ENCODE measurements at places on chromosomes 5 and 9.

DNA sequence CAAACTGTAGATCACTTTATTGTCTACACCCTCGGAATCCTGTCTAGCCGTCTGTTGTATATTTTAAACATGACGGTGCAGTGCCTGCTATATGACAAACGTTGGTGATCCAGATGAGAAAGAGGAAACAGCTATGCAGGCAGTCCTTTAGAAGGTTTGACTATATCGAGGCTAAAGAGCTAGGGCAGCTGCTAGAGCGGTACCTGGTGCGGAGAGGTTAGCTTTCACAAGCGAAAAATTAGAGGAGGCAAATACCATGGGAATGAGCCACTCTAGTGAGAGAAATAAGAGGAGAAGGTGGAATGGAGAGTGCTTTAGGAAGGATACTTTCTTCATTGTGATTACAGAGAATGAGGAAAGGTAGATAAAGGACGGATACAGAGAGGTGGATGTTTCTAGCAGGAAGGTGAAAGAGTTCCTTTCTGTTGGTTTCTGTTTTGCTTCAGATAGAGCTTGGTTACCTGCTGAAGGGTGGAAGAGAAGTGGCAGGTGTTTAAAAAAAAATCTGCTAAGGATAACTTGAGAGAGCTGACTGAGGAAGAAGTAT, 959 bp upstream of the FBXL17 start:
- DNase-seq, result peak; percentile 37

- DNase-seq, result no peak
These were observed 80.7 kb downstream of the LMX1B start for GRCh38 chr9:126694206-126695081.

GRCh38 chr9:130917168-130917960, 20.8 kb upstream of the QRFP start:
- DNase-seq, result no peak

GRCh38 chr5:172670005-172670402, 28.9 kb downstream of the NEURL1B start:
- no peak for DNase-seq

DNA sequence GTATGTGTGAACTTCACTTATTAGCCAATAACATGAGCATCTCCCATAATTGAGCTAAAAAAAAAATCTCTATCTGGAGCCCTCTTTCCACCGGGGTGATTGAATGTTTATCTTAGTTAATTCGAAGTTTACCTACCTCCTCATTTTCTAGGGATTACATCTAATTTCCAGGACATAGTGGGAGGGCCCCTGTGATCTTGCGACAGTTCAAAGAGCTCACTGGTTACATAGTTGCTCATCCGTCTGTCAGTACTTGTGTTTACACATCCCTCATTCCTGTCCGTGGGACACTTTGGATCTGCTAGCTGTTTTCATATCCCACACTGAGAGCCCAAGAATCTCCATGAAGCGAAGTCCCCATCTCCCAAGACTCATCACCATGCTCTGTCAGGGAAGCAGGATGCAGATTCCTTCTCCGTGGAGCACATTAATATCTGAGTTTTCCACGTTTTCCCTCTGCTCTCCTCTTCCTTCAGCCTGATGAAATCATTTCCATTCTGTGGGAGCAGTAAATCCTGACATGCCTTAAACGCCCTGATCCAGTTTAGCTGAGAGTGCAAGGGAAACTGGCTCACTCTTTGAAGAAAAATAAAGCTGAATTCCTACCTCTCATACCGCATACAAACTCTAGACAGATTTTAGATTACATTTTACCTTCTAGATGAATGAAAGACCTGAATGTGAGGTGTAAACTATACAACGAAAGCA, 10.2 kb upstream of the SFXN1 start:
- no peak for DNase-seq
